Activated naive CD4-positive, alpha-beta T cell treated with Interleukin-2 at 50 U/mL for 16 hours (primary cell): ENCODE measurements at places on chromosomes 2 and 18.
A peak's percentile ranks its signal among the peaks of the same experiment; 100 is the strongest.

DNA sequence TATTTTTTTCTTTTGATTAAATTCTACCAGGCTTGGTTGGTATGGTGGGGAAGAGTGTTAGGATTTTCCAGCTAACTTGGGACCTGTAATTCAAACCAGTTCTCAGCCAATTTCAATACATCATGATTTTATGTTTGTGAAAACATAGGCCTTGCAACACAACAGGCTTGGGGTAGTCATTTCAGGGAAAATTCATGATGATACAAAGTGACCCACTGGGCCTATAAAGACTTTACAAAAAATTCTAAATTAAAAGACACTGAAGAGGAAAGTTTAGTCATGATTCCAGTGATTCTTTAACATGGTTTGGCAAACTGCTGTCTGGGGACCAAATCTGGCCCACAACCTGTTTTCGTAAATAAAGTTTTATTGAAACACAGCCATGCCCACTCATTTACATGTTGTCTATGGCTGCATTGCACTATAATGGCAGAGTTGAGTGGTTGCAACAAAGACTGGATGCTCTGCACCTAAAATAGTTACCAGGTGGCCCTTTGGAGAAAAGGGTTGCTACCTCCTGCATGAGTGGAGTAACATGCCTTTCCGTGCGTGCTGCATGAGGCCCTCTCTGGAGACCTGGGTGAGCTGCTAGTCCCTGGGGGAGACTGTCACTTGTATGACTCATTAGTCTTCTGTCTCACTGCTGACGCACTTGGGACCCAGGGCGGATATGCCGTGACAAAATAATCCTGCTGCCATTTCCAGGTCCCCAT is 73.6 kb downstream of the NPAS2 start:
- DNase-seq, result no peak

GRCh38 chr2:163343316-163343715 is 392.5 kb downstream of the FIGN start:
- no peak for DNase-seq

GRCh38 chr18:36809590-36810381 is 19.0 kb downstream of the TPGS2 start:
- DNase-seq, result peak; percentile 26

GRCh38 chr2:70113359-70114070 is 26.2 kb downstream of the PCBP1 start:
- no peak for DNase-seq
